ENCODE measurements at places on chromosomes 1 and 21.

DNA sequence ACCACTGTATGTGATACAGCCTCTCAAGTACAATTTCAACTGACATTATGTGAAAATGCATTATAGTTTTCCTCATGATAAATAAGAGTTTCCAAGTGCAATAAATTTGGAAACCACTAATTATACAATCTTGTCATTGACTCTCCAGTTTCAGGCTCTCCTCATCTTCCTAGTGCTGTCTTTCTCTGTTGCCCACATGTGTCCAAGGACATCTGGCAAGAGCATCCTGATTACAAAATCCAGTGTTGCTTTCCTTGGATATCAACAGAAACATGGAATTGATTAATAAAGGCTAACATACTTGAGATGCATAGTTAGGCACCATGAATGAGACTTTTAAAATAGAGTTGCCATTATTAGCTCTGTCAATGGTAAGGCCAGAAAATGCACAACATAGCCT, 15.6 kb upstream of the MAP10 start:
- DNase-seq, result no peak

GRCh38 chr1:231318015-231318355, 19.7 kb downstream of the EXOC8 start:
- DNase-seq, result no peak

GRCh38 chr1:24190983-24191461, 3.9 kb upstream of the IFNLR1 start:
- DNase-seq, result no peak

DNA sequence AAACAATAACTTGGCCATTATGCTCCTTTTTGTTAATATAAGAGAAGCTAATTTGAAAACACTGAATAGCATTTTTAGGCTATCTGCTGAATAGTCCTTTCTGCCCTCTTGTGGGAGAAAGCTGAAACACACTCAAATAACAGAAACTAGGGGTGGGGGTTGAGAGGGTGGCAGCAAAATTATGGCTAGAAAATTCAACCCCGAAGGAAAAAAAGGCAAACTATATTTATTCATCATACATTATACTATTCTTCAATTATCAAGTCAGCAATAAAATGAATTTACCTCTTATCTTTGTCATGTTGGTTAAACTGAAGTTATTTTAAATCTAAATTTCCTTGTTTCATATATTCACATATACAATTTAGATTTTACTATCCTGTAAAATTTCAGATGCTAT, 255.9 kb downstream of the FAF1 start:
- DNase-seq, result peak; percentile 44

- no peak for DNase-seq
These were observed 3.7 kb downstream of the DLGAP3 start for GRCh38 chr1:34925730-34926129.

DNA sequence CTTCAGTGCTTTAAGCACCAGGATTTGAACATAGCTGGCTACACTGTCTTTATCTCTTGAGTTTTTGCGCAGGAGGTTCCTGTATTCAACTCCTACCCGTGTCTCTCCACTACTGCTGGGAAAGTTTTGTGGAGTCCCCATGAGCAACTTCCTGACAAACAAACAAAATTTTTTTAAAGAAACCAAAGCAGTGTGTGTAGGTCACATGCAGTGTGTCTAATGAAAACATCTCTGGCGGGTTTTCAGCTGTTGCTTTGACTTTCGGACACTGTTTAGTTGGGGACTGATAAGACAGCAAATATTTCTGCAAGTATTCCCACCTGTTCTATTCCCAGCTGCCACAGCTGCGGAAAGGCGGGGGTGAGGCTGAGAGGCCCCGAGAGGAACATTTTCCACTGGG, 2.0 kb downstream of the PSEN2 start:
- no peak for DNase-seq

- DNase-seq, result no peak
These were observed 25.3 kb downstream of the PIGK start for GRCh38 chr1:77193951-77194350.

DNA sequence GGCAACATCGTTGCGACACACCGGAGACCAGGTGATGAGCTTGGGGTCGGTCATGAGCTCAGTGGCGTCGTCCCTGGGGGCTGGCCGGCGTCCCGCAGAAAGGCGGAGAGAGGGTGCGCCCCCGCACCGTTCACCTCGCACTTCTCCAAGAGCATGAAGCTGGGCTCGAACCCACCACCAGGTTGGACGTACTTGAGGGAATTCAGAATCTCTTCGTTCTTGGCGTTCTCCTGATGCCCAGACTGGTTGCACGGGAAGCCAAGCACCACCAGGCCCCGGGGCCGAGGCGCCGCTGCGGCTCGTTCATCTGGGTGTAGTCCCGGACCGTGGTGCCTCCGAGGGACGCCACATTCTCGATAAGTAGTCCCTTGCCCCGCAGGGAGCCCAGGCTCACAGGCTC, 176.6 kb upstream of the ADAMTS5 start:
- no peak for DNase-seq

DNA sequence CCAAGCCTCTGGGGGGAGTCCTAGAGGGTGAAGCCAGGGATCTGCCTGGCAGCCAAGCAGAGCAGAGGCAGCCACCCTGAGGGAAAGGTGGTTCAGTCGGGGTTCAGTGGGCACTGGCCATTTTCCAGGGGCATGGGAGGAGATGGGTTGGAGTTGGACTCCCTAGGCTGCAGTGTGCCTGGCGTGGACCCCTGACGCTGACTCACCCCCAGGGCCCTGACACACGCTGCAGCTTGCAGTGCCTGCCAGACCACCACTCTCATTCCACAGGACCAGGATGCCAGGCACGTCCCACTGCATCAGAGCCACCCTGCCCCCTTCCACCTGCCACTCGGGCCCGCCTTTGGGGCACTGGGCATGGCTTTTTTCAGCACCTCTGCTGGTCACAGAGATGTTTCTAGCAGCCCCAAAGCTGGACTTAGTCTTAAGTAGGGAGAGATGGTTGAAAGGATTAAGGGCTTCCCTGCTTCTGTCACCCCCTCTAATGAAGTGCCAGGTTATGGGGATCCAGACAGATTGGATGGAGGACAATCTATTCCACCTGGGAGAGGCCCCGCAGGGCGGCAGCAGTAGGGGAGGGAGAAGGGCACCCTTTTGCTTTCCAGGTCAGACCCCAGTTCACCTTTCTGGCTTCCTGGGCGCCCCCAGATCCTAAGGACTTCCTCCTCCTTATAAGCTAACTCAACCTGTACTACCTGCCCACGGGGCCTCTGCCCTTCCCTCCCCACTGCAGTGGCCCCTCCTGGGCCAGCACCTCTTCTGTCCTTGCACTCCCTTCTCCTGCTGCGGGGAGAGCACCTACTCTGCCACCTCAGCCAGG, 1.6 kb downstream of the SYT2 start:
- DNase-seq, result no peak

- DNase-seq, result no peak
These were observed 8.1 kb upstream of the TRIM67 start for GRCh38 chr1:231153726-231154125.

DNA sequence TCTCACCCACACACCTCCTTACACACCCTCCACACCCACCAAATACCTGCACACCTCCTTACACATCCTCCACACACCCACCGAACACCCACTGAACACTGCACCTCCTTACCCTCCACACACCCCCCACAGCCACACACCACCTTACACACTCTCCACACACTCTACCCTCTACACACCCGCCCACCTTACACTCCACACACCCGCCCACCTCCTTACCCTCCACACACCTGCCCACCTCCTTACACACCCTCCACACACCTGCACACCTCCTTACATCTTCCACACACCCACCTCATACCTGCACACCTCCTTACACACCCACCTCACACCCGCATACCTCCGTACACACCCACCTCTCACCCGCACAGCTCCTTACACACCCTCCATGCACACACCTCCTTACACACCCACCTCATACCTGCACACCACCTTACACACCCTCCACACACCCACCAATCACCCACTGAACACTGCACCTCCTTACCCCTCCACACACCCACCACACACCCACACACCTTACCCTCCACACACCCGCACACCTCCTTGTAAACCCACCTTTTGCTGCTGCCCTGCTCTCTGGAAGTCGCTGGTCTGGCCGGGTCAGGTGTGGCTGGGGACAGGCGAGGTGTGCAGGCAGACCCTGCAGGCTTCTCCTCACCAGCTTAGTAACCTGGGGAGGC, 38.5 kb downstream of the COQ8A start:
- DNase-seq, result no peak

DNA sequence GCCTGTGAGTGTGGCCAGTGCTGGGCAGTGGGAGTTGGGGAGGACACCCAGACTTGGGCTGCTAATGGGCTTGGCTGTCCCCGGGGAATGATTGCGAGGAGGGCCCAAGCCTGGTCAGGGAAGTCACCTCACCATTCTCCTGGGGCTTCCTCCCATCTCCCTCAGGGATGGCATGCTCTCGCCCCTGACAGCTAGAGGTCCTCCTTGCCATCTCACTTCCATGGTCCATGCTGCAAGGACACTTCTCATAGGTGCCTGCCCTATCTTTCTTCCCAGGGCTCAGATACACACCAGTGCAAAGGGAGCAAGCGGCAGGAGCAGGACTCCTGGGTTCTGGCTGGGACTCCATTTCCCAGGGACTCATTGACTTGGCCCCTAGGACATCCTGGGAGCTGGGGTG, 4.1 kb downstream of the NTRK1 start:
- no peak for DNase-seq

DNA sequence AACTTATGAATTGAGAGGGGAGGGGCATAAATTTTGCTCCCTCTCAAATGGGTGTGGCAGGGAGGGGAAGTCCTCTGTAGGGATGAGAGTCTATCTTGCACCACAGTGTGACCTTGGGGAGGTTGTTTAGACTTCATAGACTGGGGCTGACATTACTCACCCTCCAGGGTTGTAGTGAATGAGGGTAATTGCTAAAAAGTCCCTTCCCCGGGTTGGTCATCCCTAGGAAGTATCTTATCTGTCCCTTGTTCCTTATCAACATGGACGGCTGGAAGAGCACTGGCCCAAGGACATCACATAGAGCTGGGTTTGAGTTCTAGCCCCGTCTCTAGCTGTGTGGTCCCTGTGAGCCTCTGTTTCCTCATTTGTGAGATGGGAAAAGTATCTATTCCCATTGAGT, 52.4 kb upstream of the SLC2A1 start:
- DNase-seq, result no peak

DNA sequence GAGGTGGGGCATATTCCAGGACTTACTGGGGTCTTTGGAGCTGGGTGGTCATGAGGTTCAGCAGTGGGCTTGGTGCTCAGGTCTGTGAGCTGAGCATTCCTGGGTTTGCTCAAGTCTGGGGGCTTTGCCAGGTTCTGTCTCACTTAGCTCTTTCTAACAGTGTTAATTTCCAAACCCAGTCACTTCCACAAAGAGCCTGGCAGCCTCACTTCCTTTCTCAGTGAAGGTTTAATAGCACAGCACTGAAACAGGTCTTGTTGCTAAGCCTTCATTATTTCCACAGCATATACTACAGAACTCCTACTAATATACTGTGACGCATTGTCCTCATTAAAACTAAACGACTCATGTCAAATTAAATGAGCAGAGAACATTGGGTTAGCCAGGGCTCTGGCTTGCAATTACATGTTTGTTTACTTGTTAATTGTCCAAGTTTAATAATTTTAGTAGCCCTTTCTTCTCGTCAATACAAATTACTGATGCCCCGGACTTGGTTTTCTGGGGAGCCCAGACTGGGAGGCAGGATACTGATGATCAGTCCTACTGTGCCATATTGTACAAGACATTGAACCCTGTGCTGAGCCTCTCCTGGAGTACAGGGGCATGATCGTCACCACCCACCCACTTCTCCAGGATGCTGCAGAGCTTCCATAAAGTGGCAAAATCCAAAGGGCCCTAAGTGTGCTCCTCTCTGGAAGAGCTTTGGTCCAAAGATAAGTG, 170.7 kb downstream of the IER5 start:
- DNase-seq, result no peak

DNA sequence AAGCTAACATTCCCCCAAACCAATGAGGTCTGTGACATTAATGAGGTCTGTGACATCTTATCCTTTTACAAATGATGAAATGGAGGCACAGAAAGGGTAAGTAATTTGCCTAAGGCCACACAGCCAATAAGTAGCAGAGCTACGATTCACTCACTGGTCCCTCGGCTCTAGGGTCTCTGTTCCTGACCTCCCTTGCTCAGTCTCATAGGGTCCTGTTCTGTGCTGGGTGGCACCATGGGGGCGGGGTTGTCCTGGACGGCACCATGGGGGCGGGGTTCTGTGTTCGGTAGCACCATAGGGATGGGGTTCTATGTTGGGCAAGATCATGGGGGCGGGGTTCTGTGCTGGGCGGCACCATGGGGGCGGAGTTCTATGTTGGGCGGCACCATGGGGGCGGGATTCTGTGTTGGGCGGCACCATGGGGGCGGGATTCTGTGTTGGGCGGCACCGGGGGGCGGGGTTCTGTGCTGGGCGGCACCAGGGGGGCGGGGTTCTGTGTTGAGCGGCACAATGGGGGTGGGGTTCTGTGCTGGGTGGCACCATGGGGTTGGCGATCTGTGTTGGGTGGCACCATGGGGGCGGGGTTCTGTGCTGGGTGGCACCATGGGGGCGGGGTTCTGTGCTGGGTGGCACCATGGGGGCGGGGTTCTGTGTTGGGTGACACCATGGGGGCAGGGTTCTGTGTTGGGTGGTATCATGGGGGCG, 55.6 kb downstream of the CLSTN1 start:
- DNase-seq, result peak; percentile 9

- no peak for DNase-seq
These were observed 17.2 kb downstream of the PDZK1 start for GRCh38 chr1:145689922-145690321.

DNA sequence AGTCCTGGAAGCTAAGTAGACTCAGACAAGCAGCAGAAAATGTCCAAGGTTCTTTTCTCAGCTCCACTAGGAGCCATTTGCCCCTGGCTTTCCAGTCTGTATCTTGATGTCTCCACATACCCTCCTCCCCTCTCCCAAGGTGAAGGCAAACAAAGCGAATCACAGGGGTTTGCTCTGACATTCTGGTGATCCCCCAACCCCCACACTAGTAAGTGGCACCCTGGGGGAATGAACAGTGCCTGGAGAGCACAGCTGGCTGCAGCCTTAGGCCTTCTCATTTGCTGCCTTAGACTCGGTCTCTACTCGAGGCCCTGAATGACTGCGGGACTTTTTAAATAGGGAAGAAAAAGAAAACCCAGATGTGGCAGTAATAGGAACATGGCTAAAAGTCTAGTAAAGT, 15.3 kb downstream of the ERI3 start:
- DNase-seq, result no peak

- DNase-seq, result peak; percentile 39
These were observed 88.8 kb upstream of the IPO9 start for GRCh38 chr1:201740086-201740541.

GRCh38 chr1:178411756-178412399, 84.9 kb downstream of the CLEC20A start:
- no peak for DNase-seq

DNA sequence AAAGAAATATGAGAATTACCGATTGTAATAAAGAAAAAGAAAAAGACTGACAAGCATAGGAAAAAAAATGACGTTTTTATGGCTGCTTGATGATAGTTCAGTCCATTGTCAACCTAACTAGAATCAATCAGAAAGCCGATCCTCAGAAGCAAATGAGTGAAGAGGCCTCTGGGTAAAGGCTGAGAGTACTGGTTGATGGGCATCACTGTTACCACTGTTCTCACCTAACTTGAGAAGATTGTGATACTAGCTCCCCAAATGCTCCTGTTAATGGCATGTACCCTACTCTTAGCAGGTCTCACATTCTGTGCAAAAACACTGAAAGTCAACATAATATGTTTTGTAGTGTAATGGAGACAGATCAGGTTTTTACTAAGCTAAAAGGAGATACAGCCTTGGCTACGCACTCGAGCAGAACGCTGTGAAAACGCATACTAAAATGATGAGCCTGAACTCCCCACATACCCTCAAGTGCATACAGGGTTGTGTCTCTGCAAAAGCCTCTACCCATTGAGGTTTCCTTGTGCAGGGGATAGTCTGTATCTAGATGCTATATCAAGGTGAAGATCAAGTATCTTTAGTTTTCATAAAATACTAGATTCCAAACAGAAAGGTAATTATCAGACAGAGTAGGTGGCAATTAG, 554.6 kb downstream of the SMYD3 start:
- DNase-seq, result no peak
